COR-L47 (cell line): ENCODE measurements at places on chromosomes 11 and 22.
A peak's percentile ranks its signal among the peaks of the same experiment; 100 is the strongest.

DNA sequence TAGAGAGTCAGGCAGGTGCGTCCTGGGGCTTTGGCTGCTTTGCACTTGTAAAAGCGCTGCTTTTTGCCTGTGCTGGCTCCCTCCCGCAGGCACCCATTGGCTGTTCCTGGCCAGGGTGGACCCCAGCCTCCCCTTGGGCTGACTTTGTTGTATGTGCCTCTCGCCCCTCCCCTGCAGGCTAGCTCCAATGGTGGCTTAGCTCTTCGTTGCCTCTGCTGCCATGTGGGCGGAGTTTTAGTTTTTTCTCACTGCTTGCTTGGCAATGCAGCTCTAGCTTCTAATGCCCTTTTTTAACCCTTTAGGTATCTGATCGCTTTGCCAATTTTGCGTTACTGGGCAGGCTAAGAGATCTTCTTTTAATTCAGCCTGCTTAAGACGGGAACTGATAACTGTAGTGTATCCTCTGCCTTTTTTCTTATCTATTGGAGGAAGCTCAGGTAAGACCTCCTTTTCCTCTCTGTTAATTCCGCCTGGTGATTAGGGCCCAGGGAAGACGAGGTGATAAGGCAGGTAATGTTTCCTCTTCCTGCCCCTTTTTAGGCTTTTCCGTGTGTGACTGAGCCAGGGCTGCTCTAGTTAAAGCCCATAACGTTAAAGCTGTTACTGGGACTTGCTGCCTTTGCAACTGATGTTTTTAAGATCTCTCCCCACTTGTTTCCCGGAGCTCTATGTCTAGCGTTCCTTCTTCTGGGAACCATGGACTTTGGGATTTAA lies 11.7 kb upstream of the GLYATL1 start:
- peak; percentile 80 for DNase-seq

- DNase-seq = no peak
Observed at GRCh38 chr11:58438486-58438885, 3.5 kb downstream of the OR5B12 start.

DNA sequence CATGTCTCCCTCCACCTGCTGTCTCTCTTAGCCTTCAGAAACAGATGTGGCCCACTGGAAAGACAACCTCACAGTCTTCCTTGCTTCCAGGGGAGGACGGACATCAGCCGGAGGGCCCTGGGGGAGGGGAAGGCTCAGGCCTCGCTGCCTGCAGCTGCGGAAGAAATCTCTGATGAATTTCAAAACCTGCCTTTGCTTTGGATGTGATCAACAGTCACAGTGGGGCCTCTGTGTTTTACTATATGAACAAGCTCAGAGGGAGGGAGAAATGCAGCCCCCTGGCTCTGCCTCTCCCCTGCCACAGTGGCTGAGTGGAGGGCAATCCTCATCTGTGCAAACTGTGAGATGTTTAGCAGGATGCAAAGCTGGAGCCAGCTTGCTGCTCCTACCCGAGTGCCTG lies 282.8 kb downstream of the NTM start:
- no peak for DNase-seq

DNA sequence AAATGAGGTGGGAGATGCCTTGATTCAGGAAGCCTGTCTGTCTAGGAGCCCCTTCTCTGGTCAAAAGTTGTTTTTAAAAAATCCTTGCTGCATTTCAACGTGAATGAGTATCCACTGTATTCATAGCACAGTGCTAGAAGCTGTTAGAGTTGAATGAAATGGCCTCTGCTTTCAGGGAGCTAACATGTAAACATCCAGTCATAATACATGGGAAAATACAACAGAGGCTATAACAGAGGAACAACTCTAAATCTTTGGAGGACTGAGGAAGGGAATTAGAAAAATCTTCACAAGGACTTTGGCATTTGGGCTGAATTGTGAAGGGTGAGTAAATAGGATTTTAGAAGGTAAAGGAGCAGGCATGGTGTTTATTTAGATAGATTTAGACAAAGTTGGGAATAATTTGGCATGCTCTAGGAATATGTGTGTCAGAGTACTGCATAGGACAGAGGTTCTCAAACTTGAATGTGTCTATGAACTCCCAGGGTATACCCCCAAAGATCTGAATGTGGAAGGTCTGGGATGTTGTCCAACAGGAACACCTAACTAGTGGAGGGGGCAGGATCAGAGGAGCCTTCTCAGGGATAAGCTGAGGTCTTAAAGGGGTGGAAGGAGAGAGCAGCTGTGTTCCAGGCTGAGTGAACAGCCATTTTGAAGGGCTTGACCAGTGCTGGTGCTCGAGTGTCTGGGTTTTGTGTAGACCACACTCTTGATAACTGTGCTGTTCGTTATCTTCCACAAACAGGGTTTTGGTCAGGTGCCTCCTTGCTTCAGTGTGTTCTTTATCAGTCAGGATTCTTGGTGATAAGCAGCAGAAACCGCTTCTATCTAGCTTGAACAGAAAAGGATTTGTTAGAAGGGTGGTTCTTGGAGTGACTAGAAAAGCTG lies 12.7 kb downstream of the SREBF2 start:
- no peak for DNase-seq

- no peak for DNase-seq
Observed at GRCh38 chr11:28903716-28904115, 795.5 kb downstream of the METTL15 start.

- DNase-seq = no peak
Observed at GRCh38 chr22:26617271-26618199, at the start of gene CRYBB1. CRYBB1 (minus strand) TSS chr22:26618027; CDS start chr22:26616319, 1,708 bp downstream.
